AG04449 (cell line): ENCODE measurements at places on chromosomes 12 and 14.
A peak's percentile ranks its signal among the peaks of the same experiment; 100 is the strongest.

- no peak for DNase-seq
These were observed 37.3 kb upstream of the RCOR1 start for GRCh38 chr14:102554821-102555819.

DNA sequence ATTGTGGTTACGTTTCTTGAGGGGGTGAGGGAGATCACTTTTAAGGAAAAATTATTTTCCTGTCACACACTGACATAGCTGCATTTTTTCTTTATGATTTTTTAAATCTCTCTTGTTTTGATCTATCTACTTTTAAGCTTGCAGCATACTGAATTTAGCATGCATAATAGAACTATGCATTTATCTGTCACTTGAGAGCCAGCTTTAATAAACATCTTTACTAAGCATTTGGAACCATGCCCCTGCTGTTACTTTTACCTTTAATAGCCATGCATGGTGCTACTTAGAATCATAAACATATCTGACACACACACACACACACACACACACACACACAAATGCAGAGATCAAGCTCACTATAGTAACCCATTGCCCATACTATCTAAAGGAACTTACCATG is 486.2 kb downstream of the NELL2 start:
- no peak for DNase-seq

DNA sequence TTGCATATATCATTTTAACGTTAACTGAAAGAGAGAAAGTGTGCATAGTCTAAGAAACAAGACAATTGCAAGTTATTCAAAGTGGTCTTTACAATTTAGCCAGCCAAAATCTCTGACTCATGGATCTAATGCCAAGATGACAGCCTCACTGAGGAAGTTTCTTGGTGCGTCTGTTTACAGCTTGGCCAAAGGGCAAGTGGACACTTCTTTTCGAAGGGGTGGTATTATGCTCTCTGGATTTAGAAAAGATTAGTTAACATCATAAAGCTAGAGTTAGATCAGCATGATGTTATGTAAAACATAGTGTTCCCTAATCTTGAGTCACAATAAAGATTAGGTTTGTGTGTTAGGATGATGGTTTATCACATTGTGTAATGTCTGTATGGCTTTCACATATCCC is 51.5 kb upstream of the SLC2A13 start:
- no peak for DNase-seq

DNA sequence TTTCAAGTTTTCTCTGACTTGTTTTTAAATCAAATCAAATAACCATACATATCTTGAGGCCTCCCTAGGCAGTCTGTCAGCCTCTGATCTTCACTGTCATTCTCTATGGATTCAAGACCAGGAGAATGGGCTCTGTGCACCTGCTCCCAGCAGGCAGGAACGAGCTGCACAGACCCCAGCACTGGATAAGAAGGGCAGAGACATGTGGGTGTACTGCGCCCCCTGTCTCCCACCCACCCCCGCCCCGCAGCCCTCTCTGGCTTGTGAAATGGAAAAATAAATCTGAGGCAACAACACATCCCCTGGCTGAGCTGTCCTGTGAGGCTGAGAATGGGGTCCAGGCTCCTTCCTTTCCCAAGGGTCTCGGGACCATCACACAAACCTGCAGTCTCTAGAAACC is 26.3 kb downstream of the CLMN start:
- DNase-seq, result no peak

DNA sequence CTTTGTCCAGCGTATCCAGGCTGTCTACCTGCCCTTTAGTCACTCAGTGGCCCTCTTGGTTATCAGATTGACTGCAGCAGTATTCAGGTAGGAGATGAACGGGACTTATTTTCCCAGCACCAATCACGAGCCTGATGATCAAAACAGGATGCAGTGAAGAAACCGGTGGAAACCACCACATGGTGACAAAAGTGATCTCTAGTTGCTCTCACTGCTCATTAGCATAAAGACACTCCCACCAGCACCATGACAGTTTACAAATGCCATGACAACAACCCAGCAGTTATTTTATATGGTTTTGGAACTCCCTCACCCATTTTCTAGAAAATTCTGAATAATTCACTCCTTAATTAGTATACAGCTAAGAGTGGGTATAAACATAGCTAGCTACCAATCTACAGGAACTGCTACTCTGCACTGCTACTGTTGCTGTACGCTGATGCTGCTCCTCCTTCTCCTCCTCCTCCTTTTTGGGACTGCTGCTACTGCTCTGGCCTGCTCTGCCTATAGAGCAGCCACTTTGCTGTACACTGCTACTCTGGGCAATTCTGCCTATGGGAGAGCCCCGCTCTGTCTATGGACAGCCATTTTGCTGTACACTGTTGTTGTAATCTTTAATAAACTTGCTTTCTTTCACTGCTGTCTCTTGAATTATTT is 142.5 kb upstream of the SSTR1 start:
- DNase-seq, result no peak

DNA sequence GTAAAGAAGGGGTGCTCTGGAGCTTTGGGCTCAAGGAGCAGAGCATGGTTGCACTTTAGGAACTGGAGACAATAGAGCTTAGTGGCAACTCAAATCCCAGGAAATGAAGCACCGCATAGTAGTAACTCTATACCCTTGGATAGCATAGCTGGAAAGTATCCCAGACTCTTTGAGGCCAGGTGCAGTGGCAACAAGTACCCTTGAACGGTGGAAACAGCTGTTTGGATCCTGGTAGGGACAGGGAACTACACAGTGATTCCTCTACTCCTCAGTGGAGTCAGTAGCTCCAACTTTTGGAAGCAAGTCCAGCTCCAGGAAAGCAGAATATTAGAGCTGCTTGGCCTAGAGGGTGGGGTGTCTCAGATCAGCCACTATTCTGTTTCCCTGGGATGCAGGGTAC is 129.0 kb upstream of the WSCD2 start:
- no peak for DNase-seq

DNA sequence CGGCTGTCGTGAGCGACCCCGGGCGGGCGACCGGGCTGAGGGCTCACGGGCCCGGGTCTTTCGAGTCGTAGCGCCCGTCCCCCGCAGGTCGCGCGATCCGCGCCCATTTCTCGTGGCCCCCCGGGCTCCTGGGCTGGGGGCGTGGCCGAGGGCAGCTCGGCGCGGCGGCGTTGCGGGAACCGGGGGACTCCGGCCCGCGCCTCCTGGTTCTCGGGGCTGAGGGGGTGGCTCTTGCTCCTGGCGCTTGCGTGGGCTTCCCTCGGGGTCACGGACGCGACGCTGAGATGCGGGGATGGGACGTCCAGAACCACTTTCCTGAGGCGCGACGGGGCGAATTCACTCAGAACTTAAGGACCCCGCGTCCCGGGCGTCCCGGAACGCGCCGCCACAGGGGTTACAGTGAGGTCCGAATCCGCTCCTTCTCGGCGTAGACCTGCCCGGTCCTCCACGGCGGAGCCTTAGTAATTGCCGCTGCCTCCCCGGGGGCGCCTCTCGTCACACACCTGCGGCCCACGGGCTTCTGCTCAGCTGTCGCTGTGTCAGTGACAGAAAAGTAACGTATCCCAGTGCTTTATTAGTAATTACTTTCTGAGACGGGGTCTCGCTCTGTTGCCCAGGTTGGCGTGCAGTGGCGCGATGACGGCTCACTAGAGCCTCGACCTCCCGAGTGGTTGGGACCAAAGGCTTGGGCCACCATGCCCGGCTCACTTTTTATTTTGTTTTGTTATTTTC is 606 bp downstream of the EP400 start:
- DNase-seq, result no peak

DNA sequence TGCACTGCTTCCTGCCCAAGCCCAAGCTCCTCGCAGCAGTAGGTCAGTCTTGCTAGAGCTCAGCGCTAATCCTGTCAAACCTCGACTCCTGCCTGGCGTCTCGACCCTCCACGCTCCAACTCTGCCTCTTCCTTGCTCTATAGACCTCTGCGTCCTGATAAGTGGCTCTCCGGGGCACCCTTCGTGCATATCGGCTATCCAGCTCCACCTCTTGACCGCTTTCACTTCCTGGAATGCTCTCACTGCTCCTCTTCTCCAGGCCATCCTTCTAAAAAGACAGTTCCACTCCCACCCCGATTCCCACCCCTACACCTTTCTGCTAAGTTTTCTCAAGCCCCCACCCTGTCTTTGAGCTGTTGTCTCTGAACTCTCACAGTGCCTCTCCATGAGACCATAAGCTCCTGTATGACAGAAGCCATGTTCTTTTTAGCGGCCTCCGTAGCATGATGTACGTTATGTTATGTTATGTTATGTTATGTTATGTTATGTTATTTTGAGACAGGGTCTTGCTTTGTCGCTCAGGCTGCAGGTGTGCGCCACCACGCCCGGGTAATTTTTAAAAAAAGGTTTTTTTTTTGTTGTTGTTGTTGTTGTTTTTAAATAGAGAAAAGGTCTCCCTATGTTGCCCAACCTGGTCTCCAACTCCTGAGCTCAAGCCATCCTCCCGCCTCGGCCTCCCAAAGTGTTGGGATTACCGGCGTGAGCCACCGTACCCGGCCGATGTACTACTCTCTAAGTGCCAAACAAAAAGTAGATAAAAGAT is 601 bp downstream of the COX14 start:
- no peak for DNase-seq

GRCh38 chr14:36455241-36455627 is 64.8 kb downstream of the NKX2-1 start:
- DNase-seq, result no peak

DNA sequence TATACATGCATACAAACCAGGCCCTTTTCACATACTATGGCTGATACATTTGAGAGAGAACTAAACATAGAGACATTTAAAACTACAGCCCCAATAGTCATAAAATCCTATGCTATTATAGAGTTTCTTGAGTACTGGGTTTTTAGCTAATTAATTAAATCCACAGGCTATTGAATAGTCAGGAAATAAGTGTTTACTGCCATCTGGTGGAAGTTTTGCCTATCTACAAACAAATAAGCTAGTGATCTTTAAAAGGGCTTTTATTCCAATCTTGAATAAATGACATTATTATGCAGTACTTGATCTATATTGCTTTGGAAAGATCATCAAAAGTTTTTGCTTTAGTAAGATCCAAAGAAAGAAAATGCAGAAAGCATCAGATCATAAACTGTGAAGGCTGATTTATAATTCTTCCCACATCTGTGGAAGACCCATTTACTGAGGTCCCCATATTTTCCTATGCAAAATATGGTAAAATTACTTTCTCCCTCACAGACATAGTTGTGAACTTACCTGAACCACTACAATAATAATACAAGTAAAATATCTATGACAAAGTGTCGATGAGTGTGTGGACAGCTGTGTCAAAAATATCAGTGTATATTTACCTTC is 131.3 kb downstream of the ITPR2 start:
- DNase-seq, result no peak

DNA sequence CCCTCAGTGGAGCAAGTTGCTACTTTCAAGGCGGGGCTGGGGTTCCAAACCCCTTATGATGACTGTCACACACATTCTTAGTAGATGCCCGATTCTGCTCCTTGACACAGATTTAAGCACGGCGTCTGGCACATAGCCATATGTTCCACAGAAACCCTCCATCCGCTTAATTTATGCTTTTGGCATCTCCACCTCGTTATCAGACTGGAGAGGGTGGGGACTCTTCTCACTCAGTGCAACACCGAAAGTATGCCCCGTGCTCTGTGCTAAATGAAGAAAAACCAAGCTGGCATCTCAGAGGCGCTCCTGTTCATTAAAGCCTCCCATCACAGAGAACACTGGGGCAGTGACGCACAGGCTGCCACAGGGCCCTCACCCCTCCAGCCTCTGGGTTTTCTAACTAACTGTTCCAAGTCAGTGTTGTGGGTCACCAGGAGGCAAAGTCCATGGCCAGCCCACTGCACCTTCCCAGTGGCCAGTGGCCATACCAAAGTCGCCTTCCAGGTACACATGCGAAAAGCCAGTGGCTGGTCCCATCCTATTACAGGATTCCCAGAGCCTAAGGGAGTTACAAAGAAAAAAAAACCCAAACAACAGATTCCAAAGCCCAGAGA is 27.3 kb downstream of the CCDC88C start:
- no peak for DNase-seq

DNA sequence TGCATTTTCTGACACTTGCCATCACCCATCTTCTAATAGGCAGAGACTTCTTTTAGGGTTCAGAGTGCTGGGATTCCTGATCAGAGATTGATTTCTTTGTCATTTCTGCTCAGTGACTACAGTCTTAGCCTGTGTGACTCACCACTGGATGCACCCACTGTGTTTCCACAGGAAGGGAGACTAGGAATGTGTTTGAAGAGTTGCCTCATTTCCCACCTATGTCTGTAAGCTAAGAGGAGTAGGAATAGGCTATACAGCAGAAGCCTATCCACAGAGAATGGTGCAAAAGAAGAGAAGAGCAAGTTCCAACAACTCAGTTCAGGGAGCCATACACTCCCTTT is 60.2 kb upstream of the ACTN1 start:
- DNase-seq, result no peak

DNA sequence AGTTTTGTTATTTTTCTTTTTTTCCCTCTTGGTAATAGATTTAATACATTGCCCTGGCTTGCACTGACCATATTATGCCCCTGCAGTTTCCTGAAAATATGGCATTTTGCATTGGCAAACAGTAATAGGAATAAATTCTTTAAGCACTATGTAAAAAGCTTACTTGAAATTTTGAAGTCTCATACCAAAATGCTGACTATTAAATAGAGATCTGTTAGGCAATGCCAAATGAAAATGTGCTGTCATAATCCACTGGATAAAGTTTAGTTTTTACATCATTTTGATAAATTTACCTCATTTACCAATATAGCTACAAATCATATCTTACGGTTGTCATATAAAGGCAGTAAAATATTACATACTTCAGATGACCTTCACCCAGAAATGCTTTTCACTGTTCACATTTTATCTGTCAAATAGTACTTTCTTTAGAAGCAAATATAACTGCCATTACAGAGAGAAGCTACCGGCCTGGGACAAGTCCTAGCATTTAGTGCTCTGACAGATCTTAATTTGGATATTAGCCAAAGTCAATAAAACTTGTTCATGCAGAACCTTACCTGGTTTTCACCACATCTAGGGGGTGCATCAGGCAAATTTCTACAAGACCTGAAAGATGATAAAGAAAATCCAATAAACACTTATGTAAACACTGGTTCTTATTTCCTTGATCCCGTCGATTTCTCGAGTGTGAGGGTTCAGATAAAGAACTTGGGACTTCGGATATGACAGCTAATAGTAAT is 212.9 kb downstream of the PAX9 start:
- DNase-seq, result no peak

DNA sequence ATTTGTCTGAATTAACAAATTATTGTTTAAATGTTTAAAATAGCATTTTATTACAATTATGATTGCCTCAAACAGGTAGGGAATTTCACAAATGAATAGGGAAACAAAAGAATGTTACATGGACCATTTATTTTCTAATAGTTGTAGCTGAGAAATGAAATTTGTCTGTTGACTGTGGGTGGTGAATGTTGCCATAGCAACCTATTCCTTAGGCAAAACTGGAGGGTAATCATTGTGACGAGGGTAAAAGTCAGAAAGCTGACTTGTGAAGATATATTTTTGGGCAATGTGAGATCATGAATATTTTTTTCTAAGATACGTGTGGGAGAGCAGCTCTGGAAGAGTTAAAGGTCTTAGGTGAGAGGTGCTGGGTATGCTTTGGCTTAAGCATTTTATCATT is 24.2 kb upstream of the CLEC14A start:
- DNase-seq, result no peak

GRCh38 chr12:40300490-40300889 is 75.7 kb downstream of the LRRK2 start:
- DNase-seq, result no peak

GRCh38 chr12:66065641-66066136 is 64.9 kb downstream of the LLPH start:
- peak; percentile 36 for DNase-seq
